ENCODE measurements at places on chromosomes 16 and 17. TPM values are rescaled to one million over a fixed set of nuclear protein-coding genes. Genes with fewer than 3 reads are reported as not detected.

The TBC1D3H gene
- total RNA-seq, result not detected

The FA2H gene
- 6.4 TPM for total RNA-seq

The NXPH3 gene
- 0.19 TPM for total RNA-seq

The FMNL1 gene
- total RNA-seq, result 22.1 TPM

The SDF2 gene
- 15.9 TPM for total RNA-seq

The CDYL2 gene
- total RNA-seq, result 7.1 TPM

The SLC5A10 gene
- total RNA-seq, result not detected

DNA sequence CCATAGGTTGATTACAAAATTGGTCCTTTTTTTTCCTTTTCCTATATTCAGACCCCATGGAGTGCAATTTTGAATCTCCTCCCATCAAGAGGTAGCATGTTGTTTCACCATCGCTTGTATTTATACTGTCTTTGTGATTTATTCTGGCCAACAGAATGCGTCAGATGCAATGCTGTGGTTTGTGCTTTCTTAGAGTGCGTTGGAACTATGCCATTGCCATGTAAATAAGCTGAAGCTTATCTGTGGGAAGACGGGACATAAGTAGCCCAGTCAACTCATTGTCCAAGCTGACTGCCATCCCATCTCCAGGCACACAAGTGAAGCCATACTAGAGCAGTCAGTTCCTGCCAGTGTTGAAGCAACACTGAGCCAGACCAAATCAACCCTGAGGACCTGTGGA, 1339.3 kb upstream of the GOT2 start:
- DNase-seq, result no peak

DNA sequence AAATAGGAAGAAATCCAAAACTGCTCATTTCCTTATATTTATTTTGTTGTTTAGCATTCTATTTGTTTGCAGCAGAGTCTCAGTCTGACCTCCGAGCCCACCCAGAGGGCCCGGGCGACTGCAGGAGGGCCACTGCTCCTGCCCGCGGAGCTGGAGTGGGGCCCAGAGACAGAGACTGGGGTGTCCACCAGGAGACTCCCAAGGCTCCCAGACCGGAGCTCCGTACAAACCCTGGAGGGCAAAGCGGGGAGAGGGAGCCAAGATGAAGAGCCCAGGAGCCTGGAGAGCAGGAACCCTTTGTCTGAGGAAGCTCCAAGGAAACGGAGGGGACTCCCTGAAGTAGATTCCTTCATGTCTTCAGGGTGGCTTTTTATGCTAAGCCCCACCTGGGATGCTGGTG, 57.9 kb downstream of the AXIN2 start:
- DNase-seq, result no peak

DNA sequence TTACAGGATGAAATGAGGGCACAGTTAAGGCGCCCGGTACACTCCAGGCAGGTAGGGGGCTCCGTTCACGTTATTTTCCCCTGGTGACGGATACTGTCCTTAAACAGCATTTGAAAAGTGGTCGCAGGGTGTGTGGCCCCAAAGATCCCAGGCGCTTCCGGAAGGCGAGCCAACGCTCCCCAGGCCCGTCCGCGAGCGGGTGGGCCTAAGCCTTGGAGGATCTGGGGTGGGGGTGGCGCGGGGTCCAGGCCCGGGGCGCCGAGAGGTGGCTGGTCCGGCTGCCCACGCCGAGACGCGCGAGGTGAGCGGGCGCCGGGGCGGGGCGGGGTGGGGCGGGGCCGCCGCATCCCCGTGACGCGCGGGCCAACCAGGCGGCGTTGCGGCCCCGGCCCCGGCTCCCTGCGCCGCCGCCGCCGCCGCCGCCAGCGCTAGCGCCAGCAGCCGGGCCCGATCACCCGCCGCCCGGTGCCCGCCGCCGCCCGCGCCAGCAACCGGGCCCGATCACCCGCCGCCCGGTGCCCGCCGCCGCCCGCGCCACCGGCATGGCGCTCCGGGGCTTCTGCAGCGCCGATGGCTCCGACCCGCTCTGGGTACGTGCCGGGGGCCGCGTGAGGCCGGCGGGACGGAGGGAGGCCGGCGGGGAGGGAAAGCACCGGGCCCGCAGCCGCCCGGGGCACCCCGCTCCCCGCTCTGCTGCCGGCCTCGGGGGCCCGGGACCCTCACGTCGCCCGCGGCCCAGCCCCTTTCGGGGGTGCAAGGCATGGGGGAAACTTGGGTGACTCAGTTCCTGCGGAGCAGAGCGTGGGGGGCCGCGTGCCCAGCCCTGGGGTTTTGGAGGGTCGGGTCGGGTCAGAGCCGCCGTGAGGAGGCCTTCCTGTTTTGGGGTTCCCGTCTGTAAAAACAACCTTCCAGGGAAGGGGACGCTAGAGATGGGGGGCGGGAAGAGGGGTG, at the start of gene ABCC1:
TSS of gene ABCC1 (plus strand) at position 407 of the 951 bp plus-strand sequence. CDS start at position 543, 136 bp downstream.
- peak; percentile 58 for DNase-seq

DNA sequence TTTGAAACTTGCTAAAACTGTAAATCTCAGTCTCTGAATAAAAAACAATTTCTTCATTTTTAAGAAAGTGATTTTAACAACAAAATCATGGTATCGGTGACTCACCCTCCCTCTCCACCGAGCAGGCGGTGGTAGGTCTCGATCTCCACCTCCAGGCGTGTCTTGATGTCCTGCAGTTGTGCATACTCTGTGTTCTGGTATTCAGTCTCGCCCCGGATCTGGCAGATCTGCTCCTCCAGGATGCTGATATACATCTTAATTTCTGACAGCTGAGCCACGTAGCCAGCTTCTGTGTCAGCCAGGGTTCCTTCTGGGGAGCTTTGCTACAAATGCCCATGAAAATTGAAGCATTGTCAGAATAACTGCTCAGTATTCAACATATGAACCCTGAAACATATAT, 15.4 kb upstream of the KRT24 start:
- DNase-seq, result no peak

GRCh38 chr16:57884655-57885133, 82.4 kb upstream of the KIFC3 start:
- DNase-seq, result no peak

GRCh38 chr17:35747540-35748017, 5.5 kb downstream of the GAS2L2 start:
- peak; percentile 82 for DNase-seq

DNA sequence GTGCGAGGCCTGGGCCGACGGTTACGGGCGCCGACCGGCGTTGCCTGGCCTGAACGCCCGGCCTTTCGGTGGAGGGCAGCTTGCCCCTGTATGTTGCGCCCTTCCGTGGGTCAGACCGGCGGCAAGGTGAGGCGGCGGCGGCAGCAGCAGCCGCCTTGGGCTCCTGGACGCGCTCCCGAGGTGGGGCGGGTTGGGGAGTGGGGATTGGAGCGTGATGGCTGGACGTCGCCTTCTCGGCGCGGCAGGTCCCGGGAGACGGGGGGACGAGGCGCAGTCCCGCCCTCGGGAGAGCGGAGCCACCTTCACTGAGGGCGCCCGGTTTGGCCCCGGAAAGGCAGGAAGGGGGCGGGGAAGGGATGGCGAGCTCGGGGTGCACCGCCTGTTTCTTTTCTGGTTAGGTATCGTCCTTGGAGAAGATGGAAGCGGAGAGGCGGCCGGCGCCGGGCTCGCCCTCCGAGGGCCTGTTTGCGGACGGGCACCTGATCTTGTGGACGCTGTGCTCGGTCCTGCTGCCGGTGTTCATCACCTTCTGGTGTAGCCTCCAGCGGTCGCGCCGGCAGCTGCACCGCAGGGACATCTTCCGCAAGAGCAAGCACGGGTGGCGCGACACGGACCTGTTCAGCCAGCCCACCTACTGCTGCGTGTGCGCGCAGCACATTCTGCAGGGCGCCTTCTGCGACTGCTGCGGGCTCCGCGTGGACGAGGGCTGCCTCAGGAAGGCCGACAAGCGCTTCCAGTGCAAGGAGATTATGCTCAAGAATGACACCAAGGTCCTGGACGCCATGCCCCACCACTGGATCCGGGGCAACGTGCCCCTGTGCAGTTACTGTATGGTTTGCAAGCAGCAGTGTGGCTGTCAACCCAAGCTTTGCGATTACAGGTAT, 671 bp downstream of the DGKE start:
- peak; percentile 57 for DNase-seq

GRCh38 chr16:61900482-61900881, 135.8 kb downstream of the CDH8 start:
- DNase-seq, result no peak

GRCh38 chr16:4640572-4641305, 16.1 kb downstream of the MGRN1 start:
- DNase-seq, result no peak

GRCh38 chr17:71229070-71229469, 891.8 kb upstream of the SOX9 start:
- DNase-seq, result no peak

Data from pancreas (tissue), 10 donors.